Stimulated activated CD4-positive, alpha-beta T cell treated with anti-CD3 and anti-CD28 coated beads, Interleukin-12 subunit alpha, Interleukin-12 subunit beta, amount 100 ng/mL, for 24 hours (primary cell): ENCODE measurements at places on chromosomes 7 and 10.

DNA sequence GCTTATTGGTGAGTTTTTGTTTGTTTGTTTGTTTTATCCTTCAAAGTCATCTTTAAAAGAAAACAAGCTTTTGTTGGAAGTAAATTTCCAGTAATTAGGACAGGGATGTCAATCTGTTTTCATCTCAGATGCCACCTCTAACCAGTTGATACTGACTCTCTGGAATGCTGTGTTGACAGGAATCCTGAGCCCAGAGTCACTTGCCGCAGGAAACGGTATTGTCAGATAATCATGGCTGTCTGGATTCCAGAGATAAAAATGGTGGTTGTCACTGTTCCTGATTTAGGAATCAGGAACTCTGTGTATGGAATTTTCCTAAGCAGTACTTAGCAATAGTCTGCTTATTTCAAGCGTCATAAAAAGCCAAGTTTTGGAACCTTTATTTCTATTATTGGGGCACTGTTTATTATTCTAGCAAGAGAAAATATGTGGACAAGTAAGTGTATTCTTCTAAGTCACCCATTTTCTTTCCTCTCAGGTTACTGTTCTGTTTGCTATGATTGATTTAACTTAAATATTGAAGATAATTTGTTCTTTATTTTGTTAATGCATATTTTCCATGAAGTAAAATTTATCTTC lies 39.2 kb downstream of the CDC123 start:
- DNase-seq, result no peak

DNA sequence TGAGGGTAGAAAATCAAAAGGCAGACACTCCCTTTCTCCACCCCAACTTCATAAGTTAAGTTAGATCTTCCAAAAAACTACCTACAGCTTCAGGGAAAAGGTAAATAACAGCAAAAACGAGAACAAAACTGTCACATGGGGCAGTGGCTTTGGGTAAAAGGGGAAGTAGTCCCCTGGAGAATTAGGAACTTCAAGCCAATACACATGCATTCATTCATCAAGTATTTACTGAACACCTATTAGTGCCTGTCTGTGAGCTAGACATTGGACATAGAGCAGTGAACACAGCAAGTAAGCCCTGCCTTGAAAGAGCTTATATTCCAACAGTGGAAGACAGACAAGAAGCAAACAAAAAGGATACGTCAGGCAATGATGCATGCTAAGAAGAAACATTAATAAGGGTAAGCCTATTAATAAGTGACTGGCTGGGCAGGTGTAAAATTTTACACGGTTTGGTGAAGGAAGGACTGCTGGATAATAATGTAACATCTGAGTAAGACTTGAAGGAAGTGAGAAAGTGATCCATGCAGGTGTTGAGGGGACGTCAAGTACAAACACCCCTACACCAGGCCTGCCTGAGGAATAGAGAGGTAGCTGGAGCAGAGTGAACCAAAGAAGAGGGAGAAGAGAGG lies 69.6 kb upstream of the RAPGEF5 start:
- DNase-seq, result no peak

GRCh38 chr10:17847585-17848296 lies 38.6 kb downstream of the MRC1 start:
- no peak for DNase-seq

GRCh38 chr7:150384406-150385301 lies 5.5 kb downstream of the ZNF775 start:
- DNase-seq, result no peak

GRCh38 chr7:55240418-55241142 lies 124.6 kb upstream of the LANCL2 start:
- no peak for DNase-seq

DNA sequence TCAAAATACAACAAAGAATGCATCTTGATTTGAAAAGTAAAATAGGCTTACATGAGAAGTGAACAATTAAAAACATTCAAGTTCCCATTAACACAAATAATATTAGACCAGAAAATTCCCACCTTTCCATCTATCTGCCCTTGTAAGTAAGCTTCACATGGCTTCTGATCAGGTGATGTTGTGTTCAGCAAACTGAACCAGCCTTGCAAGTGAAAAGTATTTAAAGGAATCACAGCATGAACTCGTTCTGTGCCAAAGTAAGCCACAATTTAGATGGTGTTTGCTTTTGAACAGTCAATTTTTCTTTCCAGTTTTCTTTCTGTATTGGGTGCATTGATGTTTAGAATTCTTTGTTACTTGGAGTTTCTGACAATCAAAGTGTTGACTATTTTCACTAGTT lies 347.9 kb downstream of the TNS3 start:
- no peak for DNase-seq

DNA sequence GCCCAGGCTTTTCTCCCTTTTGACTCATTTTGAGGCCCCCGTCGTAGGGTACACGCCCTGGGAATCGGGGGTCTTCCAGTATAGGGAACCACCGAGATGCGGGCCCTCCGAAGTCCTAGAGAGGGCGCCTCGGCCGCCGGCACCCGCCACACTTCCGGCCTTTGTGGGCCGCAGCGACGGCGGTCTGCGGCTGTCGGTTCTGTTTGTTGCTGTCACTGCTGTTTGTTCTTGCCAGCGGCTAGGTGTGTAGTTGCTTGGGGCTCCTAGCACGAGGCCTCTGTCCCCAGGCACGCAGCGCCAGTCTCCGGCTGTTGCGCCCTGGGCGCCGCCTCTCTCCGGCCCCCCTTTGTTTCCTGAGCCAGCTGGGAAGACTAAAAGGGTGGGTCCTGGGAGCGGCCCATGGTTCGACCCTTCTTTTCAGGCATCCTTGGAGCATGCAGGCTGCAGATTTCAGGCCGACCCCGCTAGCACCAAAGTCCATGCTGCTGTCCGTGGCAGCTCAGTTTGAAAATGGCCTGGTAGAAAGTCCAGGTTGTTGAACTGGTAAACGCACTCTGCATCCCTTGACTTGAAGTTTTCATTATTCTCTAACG lies 17.8 kb upstream of the ZKSCAN1 start:
- peak; percentile 33 for DNase-seq

DNA sequence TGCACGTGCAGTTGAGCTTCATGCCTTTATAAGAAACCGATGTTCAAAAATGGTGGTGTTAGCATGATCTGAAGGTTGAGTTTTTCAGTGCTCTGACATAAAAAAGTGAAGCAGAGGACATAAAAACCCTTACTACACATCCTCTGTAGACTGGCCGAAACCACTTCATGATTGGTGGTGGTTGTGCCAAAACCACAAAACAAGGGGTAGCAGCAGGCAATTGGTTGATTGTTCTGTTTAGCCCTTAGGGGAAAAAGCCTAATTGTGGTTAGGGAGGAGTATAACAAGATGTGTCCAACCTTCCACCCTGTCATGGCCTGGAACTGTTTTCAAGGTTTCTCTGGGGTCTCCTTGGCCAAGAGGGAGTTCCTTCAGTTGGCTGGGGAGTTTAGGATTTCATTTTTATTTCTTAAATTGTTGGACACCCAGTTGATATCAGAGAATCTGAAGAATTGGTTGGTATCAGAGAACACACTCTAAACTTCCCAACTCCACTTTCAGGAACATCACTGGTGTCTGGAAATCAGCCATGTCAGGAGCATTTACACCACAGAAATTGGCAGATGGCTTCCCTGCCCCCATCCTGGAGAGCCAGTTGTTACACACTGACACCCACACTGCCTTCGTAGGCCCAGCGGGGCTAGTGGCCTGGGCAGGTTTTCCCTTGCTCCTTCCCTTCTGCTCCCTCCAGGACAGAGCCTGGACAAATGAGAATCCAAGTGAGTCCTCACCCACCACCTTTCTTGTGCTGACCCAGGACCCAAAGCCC lies 18.8 kb downstream of the MRPS24 start:
- no peak for DNase-seq
